ENCODE measurements at places on chromosomes 1 and 21. TPM values are rescaled to one million over a fixed set of nuclear protein-coding genes. Genes with fewer than 3 reads are reported as not detected.

DNA sequence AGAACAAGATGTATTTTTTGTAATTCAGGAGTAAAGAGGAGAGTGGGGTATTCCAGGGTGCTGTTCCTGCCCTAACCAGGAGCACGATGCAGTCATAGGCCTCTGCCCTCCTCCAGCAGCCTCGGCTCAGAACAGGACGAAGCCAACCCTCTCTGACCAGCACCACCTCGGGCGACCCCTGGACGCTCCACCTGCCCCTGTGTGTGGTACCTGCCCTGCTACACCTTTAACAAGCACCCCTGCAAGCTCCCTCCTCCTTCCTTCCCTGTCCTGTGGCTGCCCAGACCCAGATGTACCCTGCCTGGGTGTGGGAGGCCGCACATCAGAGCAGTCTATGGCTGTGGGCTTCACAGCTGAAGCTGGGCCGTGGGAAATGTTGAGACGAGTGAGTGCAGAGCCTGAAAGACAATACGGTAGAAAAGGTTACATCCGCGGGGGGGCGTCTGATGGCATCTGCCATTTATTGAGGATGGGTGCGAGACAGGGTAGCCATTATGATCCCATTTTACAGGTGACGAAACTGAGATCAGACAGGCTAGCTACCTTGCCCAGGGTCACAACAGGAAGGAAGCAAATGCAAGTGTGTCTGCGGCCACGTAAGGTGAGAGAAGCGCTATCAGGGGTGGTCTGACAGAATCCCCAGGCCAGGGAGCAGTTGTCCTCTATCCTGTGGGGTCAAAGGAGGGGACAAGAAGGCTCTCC, 4.6 kb downstream of the ERG start:
- H3K27ac ChIP-seq, result no peak overlapping the region
- H3K4me3 ChIP-seq, result no peak overlapping the region
- DNase-seq, result no peak
- H3K4me1 ChIP-seq, result no peaks in the 10 kb centered on the region
- H3K36me3 ChIP-seq, result no peaks in the 10 kb centered on the region

The LCE1F gene
- total RNA-seq, result not detected

DNA sequence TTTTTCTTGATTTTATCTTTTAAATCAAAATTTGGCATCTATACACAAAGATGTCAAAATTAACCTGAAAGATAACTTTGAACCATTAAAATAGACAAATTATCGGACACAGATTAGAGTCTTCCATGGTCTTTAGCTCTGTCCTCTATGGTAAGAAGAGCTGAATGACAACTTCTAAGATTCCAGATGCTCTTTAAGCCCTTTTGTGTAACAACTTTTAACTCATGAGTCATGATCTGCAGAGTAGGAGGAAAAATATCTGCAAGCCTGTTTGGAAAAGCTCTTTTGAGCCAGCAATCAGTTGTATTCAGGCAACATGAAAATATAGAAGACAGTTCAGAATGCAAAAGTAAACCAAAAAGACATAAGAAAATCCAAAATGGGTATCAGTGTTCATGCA, 37.8 kb downstream of the TTC13 start:
- H3K27me3 ChIP-seq, result no peaks in the 10 kb centered on the region
- no peak for DNase-seq
- H3K4me3 ChIP-seq, result no peak overlapping the region
- H3K36me3 ChIP-seq, result peaks cover 8% of the 10 kb centered on the region
- no peaks in the 10 kb centered on the region for H3K4me1 ChIP-seq
- H3K27ac ChIP-seq, result no peak overlapping the region

The OR2G6 gene
- total RNA-seq, result not detected

DNA sequence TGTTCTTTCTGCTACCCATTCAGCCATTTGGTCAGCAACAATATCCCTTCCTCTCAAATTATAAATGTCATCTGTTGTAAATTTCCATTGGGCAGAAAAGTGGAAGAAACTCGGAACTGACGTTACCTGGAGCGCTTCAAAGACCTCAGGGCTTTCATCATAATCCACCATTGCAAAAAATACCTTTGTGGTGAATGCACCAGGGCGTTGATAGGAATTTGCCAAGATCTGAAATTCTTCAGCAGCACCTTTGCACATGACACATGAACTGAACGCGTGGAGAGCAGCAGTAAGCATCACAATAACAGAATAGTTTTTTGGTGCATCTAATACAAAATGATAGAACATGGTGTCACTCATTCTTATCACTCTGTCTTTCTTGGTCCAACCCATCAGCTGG, 3.1 kb upstream of the TEKT2 start:
- H3K36me3 ChIP-seq, result no peaks in the 10 kb centered on the region
- no peak for DNase-seq
- peaks cover 23% of the 10 kb centered on the region for H3K4me1 ChIP-seq
- H3K4me3 ChIP-seq, result no peak overlapping the region
- H3K27ac ChIP-seq, result no peak overlapping the region
- H3K27me3 ChIP-seq, result no peaks in the 10 kb centered on the region

GRCh38 chr21:34148419-34148804, 75.0 kb downstream of the MRPS6 start:
- no peak overlapping the region for H3K4me3 ChIP-seq
- peak overlapping the region; percentile 79 for H3K27ac ChIP-seq
- no peak for DNase-seq
- H3K4me1 ChIP-seq, result peaks cover 20% of the 10 kb centered on the region

The RAD54L gene
- 2.9 TPM for total RNA-seq

The PTPN7 gene
- 2.5 TPM for total RNA-seq

The CELA3A gene
- total RNA-seq, result not detected

DNA sequence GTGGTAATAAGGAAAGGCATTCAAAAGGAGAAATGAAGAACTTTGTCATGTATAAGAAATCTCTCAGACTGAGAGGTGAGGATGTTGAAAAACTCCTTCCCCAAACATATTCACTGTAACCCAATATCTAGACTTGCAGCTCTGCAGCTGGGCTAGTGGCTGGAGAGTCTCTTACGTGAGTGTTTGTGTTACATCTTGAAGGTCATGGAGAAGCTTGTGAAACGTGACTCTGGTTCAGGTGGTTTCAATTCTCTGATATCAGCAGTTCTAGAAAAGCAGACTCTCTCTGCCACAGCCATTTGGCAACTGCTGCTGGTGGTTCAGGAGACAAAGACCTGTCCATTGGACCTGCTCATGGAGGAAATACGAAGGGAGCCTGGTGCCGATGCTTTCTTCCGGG, 55.0 kb upstream of the EPHA8 start:
- no peaks in the 10 kb centered on the region for H3K27me3 ChIP-seq
- H3K4me3 ChIP-seq, result no peak overlapping the region
- DNase-seq, result no peak
- H3K4me1 ChIP-seq, result peaks cover 8% of the 10 kb centered on the region
- H3K36me3 ChIP-seq, result peaks cover 16% of the 10 kb centered on the region

The FAM72D gene
- 0.94 TPM for total RNA-seq

- peaks cover 11% of the 10 kb centered on the region for H3K36me3 ChIP-seq
- peak; percentile 78 for DNase-seq
- peak overlapping the region; percentile 56 for H3K4me3 ChIP-seq
- H3K27me3 ChIP-seq, result no peaks in the 10 kb centered on the region
These were observed 2.2 kb downstream of the ATP1A2 start for GRCh38 chr1:160117709-160118183.

The NT5C1A gene
- 5.4 TPM for total RNA-seq

GRCh38 chr1:231021540-231022031, 18.5 kb downstream of the FAM89A start:
- H3K27me3 ChIP-seq, result no peaks in the 10 kb centered on the region
- H3K4me1 ChIP-seq, result peaks cover 9% of the 10 kb centered on the region
- no peak overlapping the region for H3K4me3 ChIP-seq
- no peak overlapping the region for H3K27ac ChIP-seq
- no peak for DNase-seq

GRCh38 chr1:169676001-169676400, 35.4 kb downstream of the SELL start:
- H3K4me1 ChIP-seq, result no peaks in the 10 kb centered on the region
- no peaks in the 10 kb centered on the region for H3K36me3 ChIP-seq
- no peaks in the 10 kb centered on the region for H3K27me3 ChIP-seq

GRCh38 chr1:156385534-156386031, 16.6 kb downstream of the RHBG start:
- H3K27ac ChIP-seq, result peak overlapping the region; percentile 11
- peaks cover 72% of the 10 kb centered on the region for H3K4me1 ChIP-seq

DNA sequence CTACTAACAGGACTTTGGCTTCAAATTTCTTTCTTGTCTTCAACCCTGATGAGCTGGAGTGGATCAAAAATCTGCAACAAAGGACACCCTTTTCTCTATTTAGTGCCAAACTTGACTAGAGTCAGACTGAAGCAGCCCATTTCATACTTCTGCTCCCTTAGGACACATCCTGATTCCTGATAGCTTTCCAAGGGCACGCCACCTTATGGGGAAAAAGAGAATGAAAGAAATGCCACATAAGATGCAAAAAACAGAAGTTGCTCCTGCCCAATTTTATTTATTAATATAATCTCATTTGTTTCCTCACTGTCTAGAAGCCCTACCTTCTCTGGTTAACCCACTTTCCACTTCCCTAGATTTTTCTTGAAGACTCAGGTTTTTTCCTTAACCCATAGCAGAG, 72.7 kb upstream of the NBPF4 start:
- H3K4me1 ChIP-seq, result no peaks in the 10 kb centered on the region
- H3K27me3 ChIP-seq, result no peaks in the 10 kb centered on the region
- H3K4me3 ChIP-seq, result no peak overlapping the region
- no peaks in the 10 kb centered on the region for H3K36me3 ChIP-seq
- H3K27ac ChIP-seq, result no peak overlapping the region

- no peaks in the 10 kb centered on the region for H3K36me3 ChIP-seq
- DNase-seq, result peak; percentile 3
- H3K27me3 ChIP-seq, result no peaks in the 10 kb centered on the region
- H3K4me1 ChIP-seq, result peaks cover 8% of the 10 kb centered on the region
- no peak overlapping the region for H3K27ac ChIP-seq
- no peak overlapping the region for H3K4me3 ChIP-seq
These were observed 206.2 kb upstream of the C1orf87 start for GRCh38 chr1:60279798-60280197.

GRCh38 chr21:38424305-38425019, 73.8 kb downstream of the ERG start:
- no peak for DNase-seq
- H3K27me3 ChIP-seq, result no peaks in the 10 kb centered on the region
- H3K36me3 ChIP-seq, result no peaks in the 10 kb centered on the region
- peaks cover 4% of the 10 kb centered on the region for H3K4me1 ChIP-seq
- H3K27ac ChIP-seq, result no peak overlapping the region
- no peak overlapping the region for H3K4me3 ChIP-seq
